Fibroblast of skin of right biceps (primary cell): ENCODE measurements at places on chromosomes 6 and 20.

GRCh38 chr6:18126121-18126520 is 3.6 kb upstream of the NHLRC1 start:
- peak; percentile 49 for DNase-seq

DNA sequence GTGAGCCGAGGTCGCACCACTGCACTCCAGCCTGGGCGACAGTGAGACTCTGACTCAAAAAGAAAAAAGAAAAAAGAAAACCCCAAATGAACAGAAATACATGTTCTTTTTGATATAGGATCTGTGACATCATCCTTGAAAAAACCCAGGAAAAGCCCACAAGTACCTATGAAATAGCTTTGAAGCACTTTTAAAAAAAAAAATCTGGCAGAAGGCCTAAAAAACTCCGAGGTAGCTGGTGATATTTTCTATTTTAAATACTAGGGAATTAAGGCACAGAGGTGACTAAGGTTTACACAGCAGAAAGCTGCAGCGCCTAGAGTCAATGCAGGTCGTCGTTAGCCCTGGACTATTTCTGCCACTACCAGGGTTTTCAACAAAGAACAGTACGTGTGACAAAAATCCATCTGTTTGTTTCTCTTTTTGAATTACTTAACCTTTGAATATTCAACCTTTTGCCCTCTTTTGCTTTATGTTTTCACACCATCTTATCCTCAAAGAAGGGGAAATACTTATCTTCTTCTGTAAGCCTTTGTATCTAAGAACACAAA is 39.4 kb upstream of the EEF1A1 start:
- no peak for DNase-seq

GRCh38 chr6:36375644-36376155 is 11.8 kb downstream of the ETV7 start:
- DNase-seq: no peak

DNA sequence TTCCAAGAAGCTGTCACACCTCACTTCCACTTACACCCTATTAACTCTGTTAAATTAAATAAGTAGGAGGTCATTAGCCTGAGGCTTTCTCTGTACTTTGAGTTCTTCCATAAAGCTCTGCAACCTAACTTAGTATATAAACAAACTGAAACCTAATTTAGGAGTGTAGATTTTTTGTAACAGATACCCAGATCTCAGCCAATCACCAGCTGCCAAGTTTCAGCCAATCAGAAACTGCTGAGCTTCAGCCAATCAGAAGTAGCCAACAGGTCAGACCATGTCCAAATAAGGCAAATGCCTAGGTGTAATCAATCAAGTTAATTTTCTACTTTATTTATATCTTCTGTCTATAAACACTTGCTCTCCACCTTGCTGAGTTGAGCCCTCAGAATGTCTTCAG is 142.7 kb upstream of the SULF2 start:
- DNase-seq: no peak

DNA sequence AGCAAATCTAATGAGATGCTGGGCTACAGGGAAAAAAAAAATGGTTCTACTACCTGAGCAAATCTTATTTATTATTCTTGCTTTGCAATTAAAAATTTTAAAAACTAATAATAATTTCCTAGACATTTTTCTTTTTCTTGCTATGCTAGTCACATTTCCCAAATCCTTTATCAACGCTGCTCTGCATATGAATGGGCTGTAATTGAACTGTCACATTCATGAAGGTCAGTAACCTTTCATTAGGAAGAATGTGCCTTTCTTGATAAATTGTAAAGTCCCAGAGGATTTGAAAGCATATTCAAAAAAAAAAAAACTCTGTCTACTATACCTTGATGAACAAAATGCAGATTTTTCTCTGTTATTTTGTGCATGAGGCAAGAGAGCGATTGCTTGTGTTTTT is 538.7 kb upstream of the ID4 start:
- DNase-seq: no peak

- peak; percentile 19 for DNase-seq
Measured at GRCh38 chr6:72530152-72530551, 91.7 kb upstream of the KCNQ5 start.

DNA sequence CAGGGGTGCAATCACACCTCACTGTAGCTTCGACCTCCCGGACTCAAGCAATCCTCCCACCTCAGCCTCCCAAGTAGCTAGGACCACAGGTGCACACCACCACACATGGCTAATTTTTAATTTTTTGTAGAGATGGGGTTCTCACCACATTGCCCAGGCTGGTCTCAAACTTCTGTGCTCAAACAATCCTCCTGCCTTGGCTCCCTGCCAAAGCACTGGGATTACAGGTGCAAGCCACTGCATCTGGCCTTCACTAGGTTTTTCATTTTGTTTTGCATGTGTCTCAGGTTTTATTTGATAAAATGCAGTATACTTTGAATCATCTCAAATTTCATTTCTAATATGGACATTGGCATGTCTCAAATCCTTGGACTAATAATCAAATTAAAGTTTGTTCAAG is 98.7 kb downstream of the SLC16A10 start:
- DNase-seq: no peak

- DNase-seq: peak; percentile 79
Measured at GRCh38 chr6:28710466-28711191, 184.9 kb downstream of the GPX5 start.

DNA sequence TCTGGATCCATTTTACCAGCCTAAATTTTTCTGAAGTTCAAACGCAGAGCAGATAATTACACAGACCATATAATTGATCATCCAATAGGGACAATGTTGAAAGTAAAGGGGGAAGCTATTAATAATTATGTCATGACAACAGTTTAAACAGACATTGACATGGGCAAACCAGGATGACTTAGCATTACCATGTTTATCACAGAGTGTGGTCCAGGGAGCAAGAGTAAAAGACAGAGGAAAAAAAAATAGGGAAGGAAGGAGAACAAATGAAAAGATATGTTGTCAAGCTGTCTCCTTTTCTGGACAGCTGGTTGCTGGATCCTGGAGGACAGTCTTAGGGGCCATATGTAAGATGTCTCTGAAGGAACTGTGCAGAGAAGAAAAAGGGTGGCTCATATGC is 69.4 kb upstream of the FBXL4 start:
- DNase-seq: peak; percentile 5

DNA sequence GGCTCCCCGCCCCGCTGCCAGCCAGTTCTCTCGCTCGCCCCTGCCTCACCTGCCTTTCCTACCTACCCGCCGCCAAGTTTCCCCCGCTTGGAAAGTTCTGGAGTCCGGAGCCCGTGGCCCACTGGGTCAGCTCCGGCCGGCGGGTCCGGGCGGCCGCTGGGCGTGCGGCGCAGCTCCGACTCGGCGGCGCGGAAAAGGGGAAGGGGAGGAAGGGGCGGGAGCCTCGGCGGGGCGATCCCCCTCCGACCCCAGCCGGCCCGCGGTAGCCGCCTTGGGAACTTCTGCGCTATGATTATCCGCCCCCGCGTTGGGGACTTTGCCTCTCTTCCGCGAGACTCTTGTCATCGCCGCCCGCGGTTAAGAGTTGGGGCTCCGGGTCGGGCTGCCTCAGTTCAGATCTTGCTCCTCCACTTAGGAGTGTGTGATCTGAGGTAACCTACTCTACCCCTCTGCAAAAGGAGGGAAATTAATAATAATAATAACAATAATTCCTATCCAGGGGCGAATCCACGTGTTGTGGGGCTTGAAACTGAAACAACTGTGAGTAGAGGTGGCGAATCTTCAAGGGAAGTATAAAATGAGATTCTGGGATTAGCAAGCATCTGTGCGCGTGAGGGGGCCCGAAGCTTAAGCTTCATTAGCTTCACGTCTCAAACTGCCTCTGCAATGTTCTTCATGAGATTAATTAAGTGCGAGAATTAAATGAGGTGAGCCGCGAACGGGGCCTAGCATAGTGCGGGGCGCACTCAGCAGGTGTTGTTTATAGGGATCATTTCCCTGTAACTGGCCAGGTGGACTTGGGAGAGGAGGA is 30.8 kb downstream of the SF3B5 start:
- DNase-seq: peak; percentile 3

DNA sequence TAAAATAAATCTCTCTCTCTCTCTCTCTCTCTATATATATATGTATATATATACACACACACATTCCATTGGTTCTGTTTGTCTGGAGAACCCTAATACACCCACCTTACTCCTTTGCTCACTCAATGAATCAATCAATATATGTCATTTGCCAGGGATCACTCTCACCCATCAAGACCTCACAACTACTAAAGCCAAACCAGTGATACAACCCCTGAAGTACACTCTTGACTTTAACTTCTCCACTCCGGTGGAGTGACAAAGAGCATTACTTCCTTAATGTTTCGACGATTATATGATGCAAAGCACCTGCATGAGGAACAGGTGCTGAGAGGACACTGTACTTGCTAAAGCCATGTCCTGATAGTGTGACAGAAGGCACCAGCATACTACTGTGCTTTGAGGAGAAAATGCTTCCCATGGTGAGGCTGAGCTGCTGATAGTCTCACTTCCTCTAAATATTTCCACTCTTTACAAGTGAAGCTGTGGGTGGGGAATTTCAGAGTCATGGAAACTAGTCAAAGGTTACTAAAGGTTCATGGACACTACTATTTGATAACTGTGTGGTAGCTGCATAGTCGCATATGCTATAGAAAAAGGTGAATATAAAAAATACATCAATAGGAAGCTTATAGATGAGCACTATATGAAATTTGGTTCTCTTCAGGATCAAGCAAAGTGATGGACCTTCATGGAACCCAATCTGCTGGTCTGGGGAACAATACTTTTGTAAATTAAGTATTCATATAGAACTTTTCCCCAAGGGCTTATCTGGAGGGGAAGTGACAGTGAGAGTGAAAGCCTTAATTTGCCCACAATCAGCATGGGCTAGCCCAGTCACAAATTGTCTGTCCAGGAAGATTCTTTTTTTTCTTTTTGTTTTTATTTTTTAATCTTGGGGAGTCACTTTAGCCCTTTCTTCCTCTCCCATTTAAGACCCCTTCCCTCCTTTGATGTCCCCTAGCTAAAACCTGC is 141.9 kb upstream of the NEDD9 start:
- no peak for DNase-seq

GRCh38 chr6:25713824-25714223 is 40.7 kb upstream of the SLC17A4 start:
- DNase-seq: no peak

DNA sequence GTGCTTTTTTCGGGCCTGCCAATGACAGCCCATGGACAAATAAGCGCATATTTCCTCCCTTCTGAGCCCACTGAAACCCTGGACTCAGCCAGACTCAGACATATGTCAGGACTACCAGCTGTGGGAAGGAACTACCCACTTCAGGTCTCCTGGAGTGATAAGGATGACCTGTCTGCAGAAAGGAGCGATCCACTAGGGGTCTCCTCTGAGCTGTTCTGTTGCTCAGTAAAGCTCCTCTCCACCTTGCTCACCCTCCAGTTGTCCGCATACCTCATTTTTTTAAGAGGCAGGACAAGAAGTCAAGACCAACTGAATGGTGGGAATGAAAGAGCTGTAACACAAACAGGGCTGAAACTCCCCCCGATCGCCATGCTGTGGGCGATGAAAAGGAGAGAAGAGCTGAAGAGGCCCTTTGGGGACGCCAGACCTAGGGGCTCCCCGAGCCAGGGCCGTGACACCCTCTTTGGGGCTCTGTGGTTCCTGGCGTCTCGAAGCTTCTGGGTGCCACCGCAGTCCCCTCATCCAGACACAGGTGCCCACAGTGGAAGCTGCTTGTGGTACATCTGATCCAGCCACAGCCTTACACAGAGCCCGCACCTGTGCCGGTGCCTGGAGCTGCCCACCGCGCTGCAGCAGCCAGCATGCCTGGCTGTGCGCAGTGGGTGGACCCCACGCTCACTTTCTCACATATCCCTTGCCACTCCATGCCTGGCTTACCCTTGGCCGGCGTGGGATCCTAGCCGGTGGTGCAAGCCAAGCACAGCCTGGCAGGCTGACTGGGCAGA is 68.8 kb downstream of the EYS start:
- DNase-seq: no peak

GRCh38 chr6:56842686-56843475 is 112.0 kb upstream of the BEND6 start:
- peak; percentile 51 for DNase-seq

GRCh38 chr6:38801305-38801704 is 86.2 kb downstream of the DNAH8 start:
- DNase-seq: no peak

DNA sequence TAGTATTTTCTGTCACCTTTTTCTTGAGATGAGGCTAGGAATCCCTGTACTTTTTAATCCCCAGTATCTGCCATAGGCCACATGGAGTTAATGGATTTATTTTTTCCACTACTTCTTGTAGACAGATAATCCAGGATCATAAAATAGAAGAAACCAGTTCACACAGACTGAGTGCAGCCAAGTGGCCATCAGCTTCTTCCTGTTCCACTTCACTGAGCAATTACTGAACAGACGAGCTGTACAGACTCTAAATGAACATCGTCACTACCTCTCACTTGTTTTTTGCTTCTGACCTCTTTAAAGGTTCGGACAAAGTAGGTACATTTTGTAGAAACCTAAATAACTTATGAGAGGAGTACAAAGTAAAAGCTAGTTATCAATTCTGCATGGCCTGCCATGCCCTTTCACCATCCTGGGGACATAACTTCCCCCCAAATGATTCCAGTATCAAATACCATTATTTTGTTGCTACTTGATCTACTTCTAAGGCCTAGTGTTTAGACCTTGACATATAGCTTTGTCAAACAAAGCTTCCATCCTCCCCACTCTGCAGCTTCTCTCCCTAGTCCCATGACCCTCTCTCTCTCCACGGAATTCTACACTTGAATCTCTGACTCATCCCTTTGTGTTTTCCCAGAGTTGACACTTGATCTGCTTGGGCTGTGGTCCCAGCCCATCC is 34.4 kb upstream of the ARHGAP18 start:
- peak; percentile 81 for DNase-seq

DNA sequence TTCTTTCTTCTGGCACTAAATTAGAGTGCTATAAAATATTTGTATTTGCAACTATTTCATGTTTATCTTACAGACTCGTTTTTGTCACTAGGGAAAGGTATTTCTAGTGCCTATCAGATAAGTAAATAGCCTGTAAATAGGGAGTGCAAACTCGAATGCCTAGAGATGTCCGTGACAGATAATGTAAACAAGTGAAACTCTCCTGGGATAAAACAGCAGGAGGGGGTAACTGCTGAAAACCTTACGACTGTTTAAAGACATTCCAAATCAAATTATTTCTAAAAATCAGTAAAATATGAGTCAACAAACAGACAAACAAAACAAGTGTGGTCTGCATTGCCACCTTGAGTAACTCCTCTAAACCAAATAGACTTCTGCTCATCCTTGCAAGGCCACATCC is 932.1 kb downstream of the EYS start:
- no peak for DNase-seq

DNA sequence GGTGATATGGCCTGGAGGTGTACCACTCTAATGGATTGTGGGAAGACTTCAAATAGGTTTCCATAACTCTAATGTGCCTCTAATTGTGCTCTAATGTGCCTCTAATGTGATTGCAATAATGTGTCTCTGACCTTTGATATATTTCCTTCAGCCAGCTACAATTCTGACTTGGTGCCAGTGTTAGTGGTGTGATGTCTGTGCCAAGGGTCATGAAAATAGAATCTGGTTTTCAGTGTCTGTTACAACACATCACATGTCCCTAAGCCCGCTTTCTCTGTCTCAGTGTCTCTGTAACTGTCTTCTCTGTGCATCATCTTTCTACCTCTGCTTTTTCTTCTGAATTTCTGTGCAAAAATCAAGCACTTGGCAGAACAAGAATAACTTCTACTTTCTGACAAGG is 77.2 kb upstream of the ECI2 start:
- DNase-seq: no peak
